Left lung (tissue), 14 donors: ENCODE measurements at places on chromosomes 2 and 18. TPM values are rescaled to one million over a fixed set of nuclear protein-coding genes. Genes with fewer than 3 reads are reported as not detected.

The MLPH gene
- polyA plus RNA-seq: 3.0 TPM

The APOB gene
- polyA plus RNA-seq: 0.01 TPM

The CPLX4 gene
- not detected for polyA plus RNA-seq

The ZNF385B gene
- 4.6 TPM for polyA plus RNA-seq

The ELOA2 gene
- polyA plus RNA-seq: not detected

The CCDC150 gene
- 11.3 TPM for polyA plus RNA-seq

The SKA1 gene
- polyA plus RNA-seq: 5.0 TPM

The ALPP gene
- polyA plus RNA-seq: not detected

The EPHA4 gene
- polyA plus RNA-seq: 28.8 TPM

DNA sequence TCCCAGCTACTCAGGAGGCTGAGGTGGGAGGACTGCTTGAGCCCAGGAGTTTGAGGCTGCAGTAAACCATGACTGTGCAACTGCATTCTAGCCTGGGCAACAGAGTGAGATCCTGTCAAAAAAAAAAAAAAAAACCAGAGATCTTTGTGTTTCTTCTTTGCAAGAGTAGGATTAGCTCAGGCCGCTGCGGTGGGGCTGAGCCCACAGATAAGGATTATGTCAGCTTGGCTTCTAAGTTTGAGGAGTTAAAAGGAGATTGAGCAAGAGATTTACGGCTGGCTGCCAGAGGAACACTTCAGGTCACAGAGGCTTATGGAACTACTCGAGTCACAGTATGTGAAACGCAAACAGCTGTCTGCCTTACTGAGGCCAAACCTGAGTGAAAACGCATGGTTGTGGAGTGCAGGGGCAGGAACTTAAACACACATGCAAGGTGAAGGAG lies 146.7 kb upstream of the L3MBTL4 start:
- peak; percentile 96 for DNase-seq

DNA sequence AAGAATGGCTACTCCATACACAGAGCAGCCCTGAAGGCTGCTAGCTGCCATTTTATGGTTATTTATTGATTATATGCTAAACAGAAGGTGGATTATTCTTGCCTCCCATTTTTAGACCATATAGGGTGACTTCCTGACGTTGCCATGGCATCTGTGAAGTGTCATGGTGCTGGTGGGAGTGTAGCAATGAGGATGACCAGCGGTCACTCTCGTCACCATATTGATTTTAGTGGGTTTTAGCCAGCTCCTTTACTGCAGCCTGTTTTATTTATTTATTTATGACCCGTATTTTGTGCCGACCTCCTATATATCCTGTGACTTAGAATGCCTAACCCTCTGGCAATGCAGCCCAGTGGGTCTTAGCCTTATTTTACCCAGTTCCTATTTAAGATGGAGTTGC lies 553.9 kb downstream of the TNS1 start:
- no peak for DNase-seq

DNA sequence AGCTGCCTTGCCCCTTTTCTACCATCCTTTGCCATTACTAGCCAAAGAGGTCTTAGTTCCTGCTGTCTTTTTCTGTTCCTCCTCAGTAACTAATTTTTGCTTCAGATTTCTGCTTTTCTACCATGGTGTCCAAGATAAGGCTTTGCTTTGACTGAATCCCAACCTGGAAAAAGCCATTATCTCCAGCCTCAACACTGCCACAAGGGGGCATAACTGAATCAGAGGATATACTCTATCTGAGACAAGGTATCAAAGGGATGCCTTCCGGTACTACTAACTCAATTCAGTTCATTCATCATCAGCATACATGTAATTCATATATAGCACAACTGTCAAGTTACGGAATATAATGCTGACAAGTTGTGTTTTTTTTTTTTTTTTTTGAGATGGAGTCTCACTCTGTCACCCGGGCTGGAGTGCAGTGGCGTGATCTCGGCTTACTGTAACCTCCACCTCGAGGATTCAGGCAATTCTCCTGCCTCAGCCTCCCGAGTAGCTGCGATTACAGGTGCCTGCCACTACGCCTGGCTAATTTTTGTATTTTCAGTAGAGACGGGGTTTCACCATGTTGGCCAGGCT lies 11.4 kb downstream of the OSGEPL1 start:
- DNase-seq: peak; percentile 9

DNA sequence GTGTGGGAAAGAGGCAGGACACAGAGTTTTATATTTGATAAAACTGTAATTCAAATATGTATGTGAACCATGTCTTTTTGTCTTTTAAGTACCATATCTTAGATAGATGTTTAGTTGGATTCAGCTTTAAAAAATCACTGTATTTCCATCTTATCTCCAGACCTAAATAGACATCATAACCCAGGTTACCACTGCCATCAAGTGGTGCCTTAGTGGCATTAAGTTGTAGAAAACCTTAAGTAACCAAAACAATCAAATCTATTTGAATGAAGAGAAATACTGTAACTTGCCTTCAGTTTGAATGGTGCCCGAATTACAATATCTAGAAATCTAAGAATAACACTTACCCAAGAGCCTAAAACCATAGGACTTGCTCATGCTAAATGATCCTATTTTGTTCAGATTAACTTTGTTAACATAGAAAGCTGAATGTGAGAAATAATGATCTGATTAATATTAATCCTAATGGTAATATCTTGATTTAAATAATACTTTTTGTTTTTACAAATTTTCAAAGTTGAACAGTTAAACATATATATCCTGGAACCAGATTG lies 92.5 kb upstream of the MAP2 start:
- peak; percentile 4 for DNase-seq

DNA sequence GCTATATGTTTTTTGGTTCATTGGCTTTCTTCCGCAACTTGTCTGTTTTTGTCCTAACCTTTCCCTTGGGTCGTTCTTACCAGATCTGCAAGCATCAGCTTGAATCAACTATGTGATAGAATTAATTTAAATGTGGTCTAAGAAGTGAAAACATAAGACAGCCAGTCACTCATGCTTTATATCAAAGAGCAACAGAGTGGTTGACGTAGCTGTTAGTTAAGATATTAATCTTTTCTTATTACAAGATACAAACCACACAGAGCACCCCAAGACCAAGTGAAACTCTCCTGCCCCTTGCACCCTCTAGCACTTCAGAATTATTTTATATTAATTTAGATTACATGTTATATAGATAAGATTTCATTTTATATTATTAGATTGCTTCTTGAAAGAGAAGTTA lies 15.2 kb downstream of the IL18RAP start:
- DNase-seq: no peak

DNA sequence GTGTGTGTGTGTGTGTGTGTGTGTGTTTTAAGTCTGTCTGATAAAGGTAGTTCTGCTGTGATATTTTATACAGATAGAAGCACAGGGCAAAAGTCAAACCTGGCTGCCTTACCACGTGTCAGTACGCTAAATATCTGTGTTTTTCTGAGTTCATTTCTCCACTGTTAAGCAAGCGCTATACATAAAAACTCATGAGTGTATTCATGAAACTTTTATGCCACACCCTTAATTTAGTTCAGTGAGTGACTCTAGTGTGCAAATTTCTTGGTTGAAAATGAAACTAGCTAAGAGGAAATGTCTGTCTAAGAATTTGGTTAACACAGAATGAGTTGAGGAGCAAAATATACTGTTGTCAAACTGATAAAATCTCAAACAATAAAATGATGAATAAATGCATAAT lies 11.2 kb downstream of the CASP10 start:
- no peak for DNase-seq

DNA sequence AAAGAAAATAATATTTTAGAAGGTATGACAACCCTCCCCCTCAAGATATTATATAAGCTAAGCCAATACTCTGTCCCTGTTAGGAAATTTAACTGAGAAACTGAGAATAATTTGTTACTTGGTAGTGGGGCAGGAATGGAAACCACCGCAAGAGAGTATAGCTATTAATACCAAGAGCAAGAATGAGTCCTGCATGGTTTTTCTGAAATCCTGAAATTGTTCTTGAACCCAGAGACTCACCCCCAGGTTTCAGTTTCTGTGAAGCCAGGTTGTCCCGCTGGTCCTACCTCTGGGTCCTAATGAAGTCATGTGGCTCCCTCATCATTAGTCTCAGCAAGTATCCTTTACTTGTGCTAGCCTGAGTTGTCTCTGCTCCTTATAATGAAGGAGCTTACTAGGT lies 671.0 kb upstream of the ACVR2A start:
- DNase-seq: no peak

DNA sequence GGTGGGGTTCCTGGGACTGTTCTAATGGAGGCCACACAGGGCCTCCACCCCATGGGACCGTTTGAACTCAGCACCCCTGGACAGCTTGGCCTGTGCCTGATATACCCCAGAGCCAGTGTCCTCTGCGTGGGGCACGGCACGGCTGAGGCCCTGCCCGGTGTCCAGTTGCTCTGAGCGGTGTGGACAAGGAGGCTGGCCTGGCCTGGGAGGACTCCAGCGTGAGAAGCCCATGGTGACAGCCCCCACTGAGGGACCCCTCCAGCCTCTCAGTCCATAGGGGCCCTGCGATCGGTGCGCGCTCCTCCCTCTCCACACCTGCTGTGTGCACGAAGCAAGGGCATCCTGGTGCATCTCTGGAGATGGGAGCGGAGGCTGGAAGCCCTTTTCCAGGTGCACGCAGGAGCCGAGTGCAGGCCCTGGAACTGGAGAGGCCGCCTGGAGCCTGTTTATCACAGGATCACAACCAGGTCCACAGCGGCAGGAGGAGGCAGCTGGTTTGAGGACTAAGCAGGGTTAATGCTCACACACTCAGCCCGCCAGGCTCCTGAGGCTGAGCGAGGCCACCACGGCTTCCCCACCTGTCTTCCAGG lies 120.2 kb downstream of the PTGR3 start:
- peak; percentile 69 for DNase-seq

DNA sequence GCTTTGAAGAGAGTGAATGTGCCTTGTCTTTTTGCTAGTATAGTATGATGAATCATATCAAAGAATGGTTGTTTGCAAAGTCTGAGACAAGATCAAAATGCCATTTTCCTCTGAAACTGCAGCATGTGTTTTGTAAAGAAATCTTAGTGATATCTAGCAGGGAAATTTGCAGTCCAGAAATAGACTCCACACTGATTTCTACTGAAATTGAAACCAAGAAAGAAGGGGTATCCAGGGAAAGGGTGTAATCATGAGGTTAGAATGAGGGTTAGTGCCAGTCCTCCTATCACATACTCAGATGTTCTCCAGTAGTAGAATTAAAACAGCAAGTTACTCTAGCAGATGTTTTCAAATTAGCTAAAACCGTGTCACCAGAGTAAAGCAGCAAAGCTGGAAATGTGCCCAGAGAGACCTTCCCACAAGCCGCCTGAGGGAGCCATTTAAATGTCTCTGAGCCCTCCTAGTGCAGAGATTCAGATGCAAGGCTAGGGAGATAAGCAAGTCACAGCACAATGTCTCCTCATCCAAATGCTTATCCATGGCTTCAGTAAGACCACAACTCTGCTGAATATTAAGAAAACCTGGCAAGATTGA lies 4.9 kb downstream of the DLGAP1 start:
- DNase-seq: no peak

DNA sequence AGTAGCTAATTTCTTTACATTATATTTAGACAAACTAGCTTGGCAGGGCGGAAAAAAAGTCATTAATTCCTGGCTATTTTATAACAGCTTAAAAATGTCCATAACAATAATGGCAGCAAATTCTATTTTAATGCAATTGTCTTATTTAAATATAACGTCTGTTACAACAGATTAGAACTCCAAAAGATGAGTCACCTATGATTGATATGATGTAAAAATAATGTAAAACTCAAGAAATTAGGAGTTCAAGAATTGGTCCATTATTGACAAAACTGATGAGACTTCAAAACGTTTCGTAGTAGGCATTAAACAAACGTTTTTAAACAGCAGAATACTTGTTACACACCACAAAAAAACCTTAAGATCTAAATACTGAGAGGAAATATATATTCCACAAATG lies 2.7 kb downstream of the XPO1 start:
- no peak for DNase-seq

GRCh38 chr18:63974991-63975390 lies 5.1 kb downstream of the SERPINB8 start:
- no peak for DNase-seq

DNA sequence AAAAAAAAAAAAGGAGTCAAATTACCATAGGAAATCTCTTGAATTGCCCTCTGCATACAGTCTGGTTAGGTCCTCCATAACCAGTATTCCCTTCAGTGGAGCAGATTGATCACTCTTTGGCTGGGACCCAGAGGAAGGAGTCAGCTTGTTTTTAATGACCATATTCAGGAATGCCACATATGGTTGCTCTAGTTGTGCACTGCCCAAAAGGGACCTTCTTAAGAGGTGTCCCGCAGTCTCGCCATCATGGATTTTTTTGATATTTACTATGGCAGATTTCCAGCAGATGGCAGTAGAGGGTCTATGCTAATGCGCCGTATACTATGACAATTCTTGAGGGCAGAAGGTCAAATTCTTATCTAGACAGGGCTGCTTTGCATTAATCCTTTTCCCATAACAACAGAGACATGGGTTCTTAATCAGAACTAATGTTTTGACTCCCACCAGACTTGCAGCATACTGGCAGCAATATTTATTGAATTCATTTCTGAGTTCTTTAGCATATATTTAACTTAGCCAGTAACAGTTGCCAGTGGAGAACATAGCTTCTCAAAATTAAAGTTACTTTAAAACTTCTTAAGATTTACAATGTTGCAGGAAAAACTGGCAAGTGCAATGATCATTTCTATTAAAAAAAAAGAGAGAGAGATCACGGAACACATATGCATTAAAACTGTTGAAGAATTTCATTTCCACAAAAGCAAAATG lies 31.8 kb upstream of the INPP4A start:
- no peak for DNase-seq

DNA sequence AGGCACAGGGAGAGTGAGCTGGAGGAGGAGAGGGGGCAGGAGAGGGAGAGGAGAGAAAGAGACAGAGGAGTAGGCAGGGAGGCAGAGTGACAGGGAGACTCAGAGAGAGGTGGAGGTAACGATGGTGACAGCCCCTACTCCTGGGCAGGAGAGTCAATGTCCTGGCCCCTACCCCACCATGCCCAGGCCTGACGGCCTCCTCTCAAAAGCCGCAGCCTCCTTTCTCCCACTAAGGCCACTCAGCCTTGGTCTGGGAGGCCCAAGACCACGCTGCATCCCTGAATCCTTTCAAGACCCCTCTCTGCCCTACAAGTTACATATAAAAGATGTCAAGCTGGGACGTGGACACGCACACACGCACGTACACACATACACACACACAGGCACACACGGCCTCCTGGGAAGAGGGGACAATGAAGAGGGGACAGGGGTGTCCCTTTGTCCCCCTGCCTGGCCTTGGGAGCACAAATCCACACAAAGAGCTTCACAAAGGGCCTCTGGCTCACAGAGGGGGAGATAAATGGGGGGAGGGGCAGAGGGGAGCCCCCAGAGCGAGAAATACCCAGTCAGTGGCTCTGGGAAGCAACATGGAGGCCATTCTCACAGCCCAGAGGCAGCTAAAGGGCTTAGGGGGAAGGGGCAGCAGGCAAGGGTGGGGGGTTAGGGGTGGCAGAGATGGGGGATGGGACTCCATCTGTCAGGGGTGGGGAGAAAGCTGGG lies 19.5 kb upstream of the TNS1 start:
- DNase-seq: peak; percentile 22

- peak; percentile 69 for DNase-seq
These were observed 169.2 kb downstream of the KLHL29 start for GRCh38 chr2:23554054-23554697.

- DNase-seq: no peak
These were observed 163.6 kb upstream of the TANK start for GRCh38 chr2:160996584-160996983.
